ENCODE measurements at places on chromosomes 5 and 9.

DNA sequence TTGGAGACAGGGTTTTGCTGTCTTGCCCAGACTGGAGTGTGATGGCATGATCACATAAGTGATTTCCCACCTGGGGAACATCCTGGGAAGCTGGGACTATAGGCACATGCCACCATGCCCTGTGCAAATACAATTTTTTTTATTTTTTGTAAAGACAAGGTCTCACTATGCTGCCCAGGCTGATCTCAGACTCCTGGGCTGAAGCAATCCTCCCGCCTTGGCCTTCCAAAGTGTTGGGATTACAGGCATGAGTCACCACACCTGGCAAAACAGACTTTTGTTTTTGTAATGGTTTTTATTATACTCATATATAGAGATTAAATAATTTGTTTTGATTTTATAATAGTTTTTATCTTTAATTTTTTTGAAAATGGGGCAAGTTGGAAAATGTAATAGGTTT lies 14.7 kb downstream of the DNAJC25 start:
- no peak for DNase-seq

DNA sequence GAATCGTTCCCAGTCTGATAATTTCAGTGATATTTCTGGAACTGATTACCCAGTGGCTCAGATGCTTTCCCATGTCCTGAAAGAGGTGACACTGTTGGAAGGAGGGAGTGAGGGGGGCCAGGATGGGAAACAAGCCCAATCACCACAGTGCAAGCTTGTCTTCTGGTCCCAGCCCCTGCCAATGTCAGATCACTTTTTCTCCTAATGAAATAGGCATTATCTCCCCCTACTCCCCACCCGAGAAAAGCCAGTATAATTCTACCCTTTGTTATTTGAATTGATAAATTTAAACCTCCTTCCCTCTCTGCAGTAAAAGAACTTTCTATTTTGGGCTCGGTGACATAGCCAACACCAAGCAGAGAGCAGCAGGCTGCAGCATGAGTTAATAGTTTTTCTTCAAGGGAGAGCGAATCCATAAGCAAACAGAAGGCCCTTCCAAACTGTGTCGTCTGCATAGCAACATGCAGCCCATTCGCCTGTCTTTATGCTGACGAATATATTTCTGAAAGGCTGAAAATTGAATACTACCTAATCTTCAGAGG lies 14.6 kb upstream of the PPP2CA start:
- DNase-seq: no peak

DNA sequence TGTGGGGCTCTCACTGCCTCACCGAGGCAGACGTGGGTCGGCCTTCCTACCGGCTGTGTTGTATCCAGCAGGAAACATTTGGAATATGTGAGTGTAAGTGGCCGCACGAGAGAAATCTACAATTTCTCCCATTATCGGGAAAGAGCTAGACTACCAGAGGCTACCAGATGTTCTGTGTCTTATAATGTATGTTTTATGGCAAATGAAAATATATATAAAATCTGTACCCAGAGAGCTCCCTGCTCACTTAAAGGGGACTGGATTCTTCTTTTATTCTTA lies 69.5 kb upstream of the PITX1 start:
- DNase-seq: no peak

DNA sequence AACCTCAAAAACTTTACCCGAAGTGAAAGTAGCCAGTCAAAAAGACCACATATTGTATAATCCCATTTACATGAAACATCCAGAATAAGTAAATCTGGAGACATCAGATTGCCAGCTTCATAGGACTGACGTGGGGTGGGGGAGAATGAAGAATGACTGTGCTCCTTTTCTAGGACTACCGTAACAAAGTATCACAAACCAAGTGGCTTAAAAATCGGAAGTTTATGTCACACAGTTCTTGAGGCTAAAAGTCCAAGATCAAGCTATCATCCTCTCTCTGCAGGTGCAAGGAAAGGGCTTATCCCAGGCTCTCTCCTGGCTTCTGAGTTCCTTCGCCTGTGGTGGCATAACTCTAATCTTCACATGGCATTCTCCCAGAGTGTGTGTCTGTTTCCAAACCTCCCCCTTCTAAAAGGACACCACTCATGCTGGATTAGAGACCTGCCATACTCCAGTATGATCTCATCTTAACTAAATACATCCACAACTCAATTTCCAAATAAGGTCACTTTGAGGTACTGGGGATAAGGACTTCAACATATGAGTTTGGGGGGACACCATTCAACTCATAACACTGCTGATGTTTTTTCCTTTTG lies 25.5 kb downstream of the ADAM19 start:
- no peak for DNase-seq

- DNase-seq: no peak
These were observed 52.2 kb upstream of the NRARP start for GRCh38 chr9:137354153-137354844.

- no peak for DNase-seq
These were observed 2001.9 kb upstream of the C9orf72 start for GRCh38 chr9:29575219-29575618.

DNA sequence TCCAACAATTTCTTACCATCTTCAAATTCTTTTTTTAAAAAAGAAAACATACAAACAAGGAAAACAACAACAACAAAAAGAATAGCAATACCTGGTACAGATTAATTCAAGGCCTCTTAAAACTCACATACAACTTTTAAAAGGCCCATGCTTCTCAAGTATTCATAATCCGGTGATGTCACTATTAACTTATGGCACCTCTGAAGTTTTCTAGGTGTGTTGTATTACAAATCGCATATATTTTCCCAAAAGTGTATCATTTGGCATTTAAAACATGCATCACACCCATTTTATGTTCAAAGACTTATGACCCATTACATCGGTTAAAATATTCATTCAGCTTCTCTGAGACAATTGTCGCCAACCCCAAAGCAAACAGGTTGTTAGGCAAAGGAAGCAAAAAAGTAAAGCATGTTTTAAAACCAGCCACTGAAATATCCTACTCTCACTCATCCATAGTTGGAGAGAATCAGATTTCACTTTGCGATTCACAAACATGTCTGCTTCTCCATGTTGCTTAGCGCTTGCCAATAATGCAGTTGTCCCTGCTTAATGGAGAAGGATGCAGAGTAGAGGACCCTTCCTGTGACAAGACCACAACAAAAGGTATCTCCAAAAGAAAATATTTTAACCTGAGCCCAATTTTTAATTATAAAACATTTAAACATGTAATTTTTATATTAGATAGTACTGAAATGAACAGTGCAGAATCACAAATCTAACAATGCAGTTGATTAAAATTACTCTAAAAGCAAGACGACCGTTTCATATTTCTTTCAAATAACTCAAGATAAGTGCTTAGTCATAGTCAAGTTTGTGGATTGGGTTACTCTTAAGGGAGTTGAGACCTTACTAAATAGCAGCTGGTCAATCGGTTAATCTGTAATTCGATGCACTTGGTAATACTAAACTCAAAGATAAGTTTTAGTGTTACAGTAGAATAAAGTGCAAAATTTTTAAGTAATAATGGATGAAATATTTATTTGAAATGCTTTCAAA lies 1.6 kb downstream of the SKP1 start:
- DNase-seq: no peak

DNA sequence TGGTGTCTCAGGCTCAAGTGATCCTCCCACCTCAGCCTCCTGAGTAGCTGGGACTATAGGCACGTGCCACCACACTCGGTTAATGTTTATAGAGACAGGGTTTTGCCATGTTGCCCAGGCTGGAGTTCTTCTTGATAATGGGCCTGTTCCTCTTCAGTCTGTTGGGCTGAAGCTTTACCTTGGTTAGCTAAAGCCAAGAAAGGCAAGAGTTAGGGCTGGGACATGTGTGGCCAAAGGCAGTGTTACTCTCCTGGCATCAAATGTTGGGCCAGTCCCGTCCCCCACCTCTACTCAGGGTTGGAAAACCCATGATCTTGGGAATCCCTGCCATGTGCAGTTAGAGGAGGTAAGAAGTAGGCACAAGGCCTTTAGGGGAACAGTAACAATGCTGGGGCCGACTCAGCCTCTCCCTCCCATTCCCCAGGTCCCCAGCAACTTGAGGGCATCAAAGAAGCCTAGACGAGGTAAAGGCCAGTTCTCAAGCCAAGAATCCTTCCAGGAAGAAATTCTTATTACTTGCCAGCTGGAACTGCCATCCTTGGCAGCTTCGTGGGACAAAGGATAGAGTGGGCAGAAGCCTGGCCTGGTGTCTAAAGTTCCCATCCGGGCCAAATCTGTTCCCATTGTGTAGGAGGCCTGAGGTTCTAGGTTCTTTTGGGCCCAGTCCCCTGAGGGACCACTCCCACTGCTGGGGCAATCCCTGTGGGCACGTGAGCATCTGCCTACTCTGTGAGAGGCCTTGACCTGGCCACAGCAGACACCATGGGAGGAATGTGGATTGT lies 4.5 kb downstream of the EGR1 start:
- peak; percentile 34 for DNase-seq

DNA sequence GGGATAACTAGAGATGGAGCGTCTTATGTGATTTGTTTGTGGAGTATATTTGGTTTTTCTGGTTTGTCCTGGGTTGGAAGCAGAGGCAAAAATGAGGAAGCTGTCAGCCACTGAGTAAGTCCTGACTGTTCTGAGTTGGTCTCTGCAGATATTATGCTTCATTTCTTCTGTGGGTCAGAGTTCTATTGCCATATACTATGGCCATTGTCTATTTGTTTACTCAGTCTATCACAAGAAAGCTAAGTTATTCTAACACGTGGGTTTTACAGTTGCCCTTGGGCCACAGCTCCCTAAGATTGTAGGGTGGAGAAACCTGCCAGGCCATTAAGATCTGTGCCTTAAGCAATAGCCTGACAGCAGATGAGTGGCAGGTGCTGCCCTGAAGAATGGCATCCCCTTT lies 3.0 kb upstream of the CTSV start:
- DNase-seq: no peak

DNA sequence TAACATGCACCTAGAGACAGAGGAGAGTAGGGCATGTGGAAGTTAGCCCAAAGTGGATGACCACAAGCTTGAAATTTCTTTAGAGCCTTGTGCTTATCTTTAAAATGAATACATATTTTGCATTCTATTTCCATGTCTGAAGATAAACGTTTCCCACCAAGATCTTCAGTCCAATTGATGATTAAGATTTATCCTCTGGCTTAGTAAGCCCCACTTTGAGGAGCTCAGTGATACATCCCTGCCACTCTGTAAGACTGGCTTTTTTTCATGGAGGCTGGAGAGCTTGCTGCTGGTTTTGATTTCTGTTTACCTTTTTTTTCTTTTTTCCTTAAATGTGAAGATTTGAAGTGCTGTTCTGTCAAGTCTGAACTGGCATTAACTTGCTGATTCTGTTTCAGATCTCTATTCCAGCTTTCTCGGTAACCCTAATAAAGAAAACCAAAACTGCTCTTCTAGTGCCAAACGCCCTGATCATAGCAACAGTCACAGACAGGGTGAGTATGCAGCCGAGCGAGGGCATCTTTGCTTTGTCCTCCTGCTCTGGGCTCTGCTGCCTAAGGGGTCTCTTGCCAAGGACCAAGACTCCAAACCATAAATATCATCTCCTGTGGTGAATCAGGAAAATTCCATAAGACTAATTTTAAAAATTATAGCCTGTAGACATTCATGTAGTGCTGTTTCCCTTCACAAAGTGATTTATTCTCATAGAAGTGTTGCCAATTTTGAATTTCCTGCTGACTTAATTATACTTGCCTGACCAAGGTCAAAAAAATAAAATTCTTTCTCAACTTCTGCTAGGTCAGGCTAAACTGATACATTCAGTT lies 54.3 kb downstream of the GRAMD2B start:
- no peak for DNase-seq

DNA sequence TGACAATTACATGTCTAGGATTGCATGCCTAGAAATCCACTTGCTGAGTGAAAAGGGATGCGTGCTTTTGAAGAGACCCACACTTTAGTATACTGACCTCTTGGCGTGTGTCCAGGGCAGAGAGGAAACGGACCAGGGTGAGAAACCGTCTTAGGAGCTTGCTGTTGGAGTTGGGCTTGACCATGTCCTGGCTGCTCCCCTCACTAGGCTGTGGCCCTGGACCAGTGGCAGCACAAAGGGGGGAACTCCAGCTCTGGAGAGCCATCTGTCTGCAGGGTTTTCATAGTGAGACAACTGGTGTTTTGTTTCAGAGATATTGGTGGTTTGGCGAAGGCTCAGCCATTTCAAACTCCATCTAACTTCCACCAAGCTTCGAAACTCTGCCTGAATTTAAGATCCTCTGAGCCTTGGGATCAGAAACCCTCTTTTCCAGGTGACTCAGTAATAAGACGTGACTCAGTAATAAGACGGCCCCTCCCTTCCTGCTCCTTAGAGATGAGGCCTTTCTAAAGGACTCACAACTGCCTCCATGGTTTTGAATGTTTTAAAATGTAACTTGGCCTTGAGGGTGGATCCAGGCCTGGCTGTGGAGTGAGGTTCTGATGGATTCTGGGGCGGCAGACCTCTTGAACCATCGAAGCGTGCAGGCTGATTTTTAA lies 165.8 kb downstream of the MELK start:
- no peak for DNase-seq

GRCh38 chr5:60779466-60779865 lies 64.6 kb downstream of the ELOVL7 start:
- DNase-seq: no peak

GRCh38 chr5:80246995-80247729 lies 8.7 kb downstream of the SERINC5 start:
- no peak for DNase-seq

GRCh38 chr5:14178671-14179211 lies 35.6 kb downstream of the TRIO start:
- DNase-seq: no peak

GRCh38 chr5:1488882-1489680 lies 34.7 kb downstream of the LPCAT1 start:
- DNase-seq: no peak

DNA sequence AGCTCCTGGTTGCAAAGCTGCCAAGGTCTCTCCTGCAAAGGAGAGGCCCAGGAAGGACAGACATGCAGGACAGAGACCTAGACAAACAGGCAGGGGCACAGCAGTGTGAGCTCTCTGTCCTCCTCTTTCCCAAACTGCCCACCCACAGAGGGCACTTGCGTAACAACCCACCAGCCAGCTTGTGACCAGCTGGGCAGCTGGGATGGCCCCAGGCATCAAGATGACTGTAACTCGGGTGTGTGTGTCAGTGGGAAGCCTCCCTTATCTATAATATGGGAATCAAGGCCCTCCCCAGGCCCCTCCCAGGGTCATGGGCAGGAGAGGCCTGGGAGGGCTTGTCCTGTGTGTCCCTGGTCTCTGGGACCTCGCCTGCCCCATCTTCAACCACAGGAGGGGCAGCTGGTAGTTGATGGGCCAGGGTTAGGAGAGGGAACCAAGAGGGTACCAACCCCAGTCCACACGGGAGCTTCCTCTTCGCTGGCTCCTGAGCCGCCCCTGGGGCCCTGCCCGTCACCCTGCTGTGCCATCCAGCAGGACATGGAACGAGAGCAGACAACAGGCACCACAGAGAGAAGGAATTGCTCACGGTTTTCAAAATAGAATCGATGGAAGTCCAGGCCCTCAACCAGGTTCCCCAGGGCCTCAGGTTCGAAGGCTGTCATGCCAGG lies 37.9 kb downstream of the SLC6A7 start:
- DNase-seq: no peak

- DNase-seq: no peak
These were observed 743.7 kb upstream of the GRAMD2B start for GRCh38 chr5:125679522-125679921.

DNA sequence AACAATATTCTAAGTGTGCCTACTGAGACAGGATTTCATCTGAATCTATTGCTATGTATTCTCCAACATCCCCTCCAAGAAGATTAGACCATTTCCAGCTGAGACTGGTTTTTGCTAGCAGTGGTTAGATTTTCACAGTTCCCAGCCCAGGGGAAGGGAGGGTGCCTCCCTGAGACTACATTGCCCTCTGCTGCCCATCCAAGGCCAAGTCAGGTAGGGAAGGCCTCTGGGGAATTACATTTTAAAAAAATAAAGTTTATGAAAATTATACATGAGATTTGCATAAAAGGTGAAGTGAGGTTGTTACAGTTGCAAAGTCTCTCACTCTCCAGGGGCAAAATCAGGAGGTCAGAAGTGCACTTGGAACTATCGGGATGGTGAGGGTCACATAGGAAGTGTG lies 28.0 kb upstream of the SYK start:
- DNase-seq: no peak
